HT-29 (cell line): ENCODE measurements at places on chromosomes 3 and 15. TPM values are rescaled to one million over a fixed set of nuclear protein-coding genes. Genes with fewer than 3 reads are reported as not detected.

- no peak for DNase-seq
Measured at GRCh38 chr15:90463381-90463780, 66.3 kb upstream of the CRTC3 start.

GXYLT2 gene
- not detected in 2 replicates for total RNA-seq

DNA sequence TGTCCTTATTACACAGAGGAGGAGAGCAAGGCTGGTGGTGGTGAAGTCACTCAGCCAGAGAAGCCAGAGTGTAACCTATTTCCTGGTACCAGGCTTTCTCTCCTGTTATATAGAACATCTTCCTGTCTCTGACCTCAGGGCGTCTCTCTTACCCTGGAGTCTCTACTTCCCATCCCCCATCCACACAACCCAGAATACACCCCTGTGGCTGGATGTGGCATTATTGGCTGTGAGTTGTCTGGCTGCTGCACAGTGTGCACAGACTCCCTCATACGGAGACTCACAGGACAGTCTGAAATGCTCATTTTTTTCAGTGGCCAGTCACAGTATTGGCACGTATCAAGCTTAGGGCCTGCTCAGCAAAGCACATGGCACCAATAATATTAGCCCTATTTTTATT lies 8.6 kb downstream of the PODXL2 start:
- DNase-seq: no peak

DNA sequence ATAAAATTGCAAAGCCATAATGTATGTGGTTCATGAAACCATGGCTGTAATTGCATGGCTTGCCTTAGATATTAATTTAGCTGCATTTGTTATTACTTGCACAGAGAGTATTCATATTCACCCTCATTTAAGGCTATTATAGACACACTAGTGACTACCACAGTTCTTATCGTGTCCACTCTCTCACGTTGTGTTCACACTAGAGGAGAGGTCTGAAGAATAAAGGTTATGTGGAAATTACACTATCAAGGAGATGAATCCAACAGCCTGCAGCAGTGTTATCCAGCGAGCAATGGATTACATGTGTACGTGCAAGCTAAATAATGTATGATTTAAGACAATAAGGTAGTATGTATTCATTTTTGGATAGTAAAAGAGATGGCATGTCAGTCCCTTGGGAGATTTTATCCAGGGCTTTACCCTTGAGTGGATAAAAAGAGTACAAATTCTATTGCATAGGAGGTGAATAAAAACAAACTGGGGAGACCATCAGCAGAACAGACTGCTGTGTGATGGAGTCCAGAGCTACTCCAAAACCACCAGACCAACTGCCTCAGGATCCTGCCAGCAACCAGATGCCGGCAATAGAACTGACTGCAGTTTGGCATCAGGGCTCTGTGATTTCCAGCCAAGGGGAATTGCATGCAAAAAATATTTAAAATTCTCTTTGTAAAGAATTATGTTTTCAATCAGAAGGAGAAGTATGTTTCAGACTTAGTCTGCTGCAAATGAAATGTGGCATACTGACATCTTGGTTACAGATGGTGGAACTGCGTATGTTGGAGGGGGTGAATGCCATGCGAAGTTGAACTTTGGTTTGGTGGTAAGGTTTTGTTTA lies 146.6 kb downstream of the RBMS3 start:
- no peak for DNase-seq
